ENCODE measurements at places on chromosomes 2 and 18. TPM values are rescaled to one million over a fixed set of nuclear protein-coding genes. Genes with fewer than 3 reads are reported as not detected.

RAPH1 gene
- not detected for polyA plus RNA-seq

SOS1 gene
- 14.5 TPM for polyA plus RNA-seq

CCDC85A gene
- polyA plus RNA-seq, result not detected

GRCh38 chr2:43068041-43068533, 158.3 kb downstream of the ZFP36L2 start:
- no peak for DNase-seq

VAMP5 gene
- 151 TPM for polyA plus RNA-seq

GRCh38 chr2:235463893-235464292, 29.9 kb upstream of the AGAP1 start:
- no peak for DNase-seq

ANKRD29 gene
- polyA plus RNA-seq, result not detected

GRCh38 chr2:97963079-97963406, 32.7 kb downstream of the TMEM131 start:
- DNase-seq, result no peak

DNA sequence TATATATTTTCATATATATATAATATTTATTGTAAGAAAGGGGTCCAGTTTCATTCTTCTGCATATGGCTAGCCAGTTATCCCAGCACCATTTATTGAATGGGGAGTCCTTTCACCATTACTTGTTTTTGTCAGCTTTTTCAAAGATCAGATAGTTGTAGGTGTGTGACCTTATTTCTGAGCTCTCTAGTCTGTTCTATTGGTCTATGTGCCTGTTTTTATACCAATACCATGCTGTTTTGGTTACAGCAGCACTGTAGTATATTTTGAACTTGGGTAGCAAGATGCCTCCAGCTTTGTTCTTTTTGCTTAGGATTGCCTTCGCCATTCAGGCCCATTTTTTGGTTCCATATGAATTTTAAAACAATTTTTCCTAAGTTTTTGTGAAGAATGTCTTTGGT, 320.1 kb downstream of the CDH2 start:
- no peak for DNase-seq

CCDC148 gene
- polyA plus RNA-seq, result not detected

DNA sequence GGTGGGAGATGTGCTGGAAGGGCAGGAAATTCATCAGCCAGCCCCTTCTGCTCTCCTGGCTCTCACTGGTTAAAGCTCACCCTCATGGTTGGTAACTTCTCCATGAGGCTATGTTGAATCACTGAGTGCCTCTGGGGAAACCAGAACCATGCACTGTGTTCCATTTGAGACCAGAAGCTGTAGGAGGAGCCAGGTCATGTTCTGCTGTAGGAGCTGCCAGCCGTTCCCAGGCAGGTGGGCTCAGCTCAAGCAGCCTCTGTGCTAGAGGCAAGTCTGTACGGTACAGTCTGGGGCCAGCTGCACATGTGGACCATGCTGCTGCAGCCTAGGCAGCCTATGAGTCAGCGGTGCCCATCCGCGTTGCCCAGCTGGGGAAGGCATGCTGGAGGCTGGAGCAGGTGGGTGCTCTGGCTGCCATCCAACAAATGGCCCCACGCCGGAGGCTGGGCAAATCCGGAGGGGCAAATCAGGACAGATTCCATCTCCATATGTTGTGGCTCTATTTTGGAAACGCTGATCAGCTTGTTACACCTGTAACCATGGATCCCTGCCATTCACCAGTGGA, 22.0 kb upstream of the KCNF1 start:
- no peak for DNase-seq

DNA sequence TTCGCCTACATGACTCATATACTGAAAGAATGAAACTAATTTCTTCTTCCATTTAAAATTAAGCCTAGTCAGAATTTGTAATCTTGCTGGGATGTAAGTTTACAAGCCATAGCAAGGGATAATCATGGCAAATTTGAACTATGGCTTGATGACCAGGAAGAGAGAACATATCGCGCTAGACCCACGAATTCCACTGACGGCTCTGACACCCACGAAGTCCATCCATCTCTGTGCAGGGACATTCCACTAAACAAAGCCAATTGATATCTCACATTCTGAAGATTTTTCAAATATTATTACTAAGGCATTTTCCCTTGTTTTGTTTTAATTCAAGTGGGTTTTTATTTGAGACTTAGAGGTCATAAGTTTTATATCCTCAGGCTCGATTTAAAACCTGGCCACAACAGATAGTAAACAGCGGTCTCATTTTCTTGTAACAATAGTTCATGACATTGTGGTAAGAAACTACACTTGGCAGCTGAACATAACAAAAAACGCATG, 113.0 kb downstream of the QPCT start:
- DNase-seq, result no peak

- DNase-seq, result no peak
Measured at GRCh38 chr2:85221067-85221691, 88.0 kb downstream of the TCF7L1 start.

- no peak for DNase-seq
Measured at GRCh38 chr2:2938481-2938880, 439.1 kb downstream of the EIPR1 start.

DNA sequence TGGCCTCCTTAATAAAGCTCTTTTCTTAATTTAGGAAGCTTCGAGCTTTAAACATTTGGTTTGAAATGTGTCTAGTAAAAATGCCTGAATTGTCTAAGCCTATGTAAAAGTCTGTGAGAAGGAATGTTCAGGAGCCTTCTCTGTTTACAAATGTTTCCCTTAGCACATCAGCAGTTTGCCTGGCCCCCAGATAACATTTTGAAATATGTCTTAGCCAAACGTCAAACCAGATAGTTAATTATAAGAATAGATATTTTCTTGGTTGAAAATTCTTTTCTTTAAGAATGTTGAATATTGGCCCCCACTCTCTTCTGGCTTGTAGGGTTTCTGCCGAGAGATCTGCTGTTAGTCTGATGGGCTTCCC, 498.6 kb downstream of the CCDC85A start:
- no peak for DNase-seq

DNA sequence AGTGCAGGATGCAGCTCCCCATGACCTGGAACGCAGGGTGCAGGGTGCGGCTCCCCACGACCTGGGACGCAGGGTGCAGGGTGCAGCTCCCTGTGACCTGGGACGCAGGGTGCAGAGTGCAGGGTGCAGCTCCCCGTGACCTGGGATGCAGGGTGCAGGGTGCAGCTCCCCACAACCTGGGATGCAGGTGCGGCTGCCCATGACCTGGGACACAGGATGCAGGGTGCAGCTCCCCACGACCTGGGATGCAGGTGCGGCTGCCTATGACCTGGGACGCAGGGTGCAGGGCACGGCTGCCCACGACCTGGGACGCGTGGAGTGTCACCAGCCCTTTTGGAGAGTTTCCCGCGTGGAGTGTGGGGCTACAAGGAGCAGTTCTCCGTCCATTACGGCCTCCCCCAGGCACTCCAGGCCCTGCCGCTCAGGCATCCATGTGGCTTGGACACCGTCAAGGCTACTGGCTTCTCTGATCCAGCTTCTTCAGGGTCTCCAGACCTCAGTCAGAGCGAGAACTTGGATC, 38.7 kb downstream of the PXDN start:
- DNase-seq, result no peak

TXNDC9 gene
- polyA plus RNA-seq, result 51.3 TPM

- no peak for DNase-seq
Measured at GRCh38 chr2:143463719-143464118, 334.5 kb downstream of the ARHGAP15 start.

DNA sequence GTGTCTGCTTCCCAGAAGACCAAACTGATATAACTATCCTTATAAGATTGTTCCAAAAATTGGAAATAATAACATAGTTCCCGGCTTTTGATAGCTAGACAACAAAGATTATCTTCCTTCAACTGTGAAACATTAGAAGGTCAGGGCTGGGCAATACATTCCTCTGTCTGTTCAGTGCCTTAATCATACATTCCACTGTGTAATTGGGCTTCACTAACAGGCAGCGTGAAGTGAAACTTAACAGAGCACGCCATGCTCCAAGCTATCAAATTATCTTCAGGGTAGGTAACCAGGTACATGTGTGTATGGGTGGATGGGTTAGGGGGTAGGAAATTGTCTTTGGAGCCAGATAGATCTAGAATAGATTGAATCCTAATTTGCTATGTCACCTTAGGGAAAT, 23.5 kb upstream of the ARL5A start:
- DNase-seq, result no peak

CASP10 gene
- polyA plus RNA-seq, result 8.1 TPM

ALLC gene
- not detected for polyA plus RNA-seq

- DNase-seq, result no peak
Measured at GRCh38 chr2:29724282-29724681, 197.1 kb downstream of the ALK start.

- no peak for DNase-seq
Measured at GRCh38 chr18:40037356-40037755, 1917.7 kb upstream of the PIK3C3 start.

DNA sequence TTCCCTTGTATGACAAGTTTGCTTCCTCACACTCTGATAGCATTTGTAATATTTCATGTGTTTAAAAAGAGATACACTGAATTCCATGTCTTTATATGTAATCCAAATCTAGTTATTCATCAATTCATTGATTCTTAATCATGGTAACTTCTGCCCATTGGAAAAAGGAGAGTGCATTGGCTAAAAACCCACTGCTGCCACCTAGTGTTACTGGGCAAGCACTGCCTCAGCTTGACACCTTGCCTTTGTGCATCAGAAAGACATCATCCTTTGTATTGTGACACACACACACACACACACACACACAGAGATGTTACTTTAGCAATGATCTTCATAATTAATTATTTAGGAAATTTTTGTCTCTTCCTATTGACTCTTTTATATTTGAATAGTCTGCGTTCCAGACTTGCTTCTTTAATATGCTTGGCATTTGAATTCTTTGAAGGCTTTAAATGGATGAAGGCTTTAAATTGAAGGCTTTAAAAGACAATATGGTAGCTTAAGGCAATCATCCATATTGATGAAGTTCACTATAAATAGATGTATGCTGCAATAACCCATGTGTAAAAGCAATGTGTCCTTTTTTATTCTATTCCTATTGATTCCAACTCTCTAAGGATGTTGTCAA, 414.2 kb upstream of the CHST9 start:
- no peak for DNase-seq

CCBE1 gene
- not detected for polyA plus RNA-seq

DSG1 gene
- polyA plus RNA-seq, result not detected

DNA sequence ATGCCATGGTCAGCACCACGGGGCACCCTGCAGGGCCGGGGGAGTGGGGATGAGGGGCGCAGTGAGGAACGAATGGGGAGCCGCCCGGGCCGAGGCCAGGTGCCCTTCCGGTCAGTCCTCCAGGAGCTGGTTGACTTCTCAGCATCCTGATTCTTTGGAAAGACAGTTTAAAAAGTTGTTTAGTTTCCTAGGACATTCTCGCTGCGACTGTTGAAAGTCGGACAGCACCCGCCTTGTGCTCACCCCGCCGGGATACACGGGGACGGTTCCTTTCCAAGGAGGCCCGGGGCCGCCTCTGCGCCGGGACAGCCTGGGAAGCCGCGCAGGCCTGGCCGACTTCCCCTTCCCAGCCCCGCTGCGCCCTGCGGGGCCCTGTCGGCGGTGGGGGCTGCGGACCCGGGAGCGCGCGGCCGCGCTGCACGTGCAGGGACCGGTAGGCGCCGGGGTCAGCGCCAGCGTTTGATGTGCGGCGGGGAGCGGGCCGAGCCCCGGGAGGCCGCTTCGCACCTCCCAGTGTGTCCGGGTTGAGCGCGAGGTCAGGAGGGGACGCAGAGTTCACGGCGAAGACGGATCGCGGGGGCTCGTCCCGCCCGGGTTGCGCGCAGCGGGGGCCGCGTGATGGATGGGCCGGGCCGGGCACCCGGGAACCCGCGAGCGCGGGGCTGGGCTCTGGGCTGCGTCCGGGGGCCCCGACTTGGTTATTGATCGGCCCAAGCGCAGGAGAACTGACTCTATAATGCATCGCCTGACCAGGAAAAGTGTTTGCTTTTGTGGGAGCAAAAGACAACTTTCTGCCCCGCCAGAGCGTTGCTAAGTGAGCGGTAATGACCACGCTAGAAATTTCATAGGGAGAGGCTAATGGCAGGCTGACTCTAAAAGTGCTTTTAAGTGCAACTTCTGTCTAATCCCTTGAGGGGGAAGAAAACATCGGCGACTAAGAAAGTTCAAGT, 28.0 kb upstream of the SMIM21 start:
- DNase-seq, result no peak

QPCT gene
- 0.26 TPM for polyA plus RNA-seq

DNA sequence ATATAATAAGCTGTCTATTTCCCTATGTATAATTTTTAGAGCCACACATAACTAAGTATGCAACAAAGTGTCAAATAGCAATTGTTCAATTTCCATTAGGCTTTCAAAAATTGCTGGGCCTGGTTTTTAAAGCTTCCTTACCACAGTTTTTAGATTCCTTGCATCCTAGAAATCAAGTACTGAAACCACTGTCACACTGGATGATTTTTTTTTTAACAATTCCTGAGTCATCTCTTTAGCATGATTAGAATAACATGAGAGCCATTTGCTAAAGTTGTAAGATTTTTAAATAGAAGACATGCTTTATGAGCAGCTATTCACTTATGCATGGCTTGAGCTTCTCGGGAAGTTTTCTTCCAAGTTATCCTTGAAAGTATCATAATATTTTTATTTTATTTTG, 319.5 kb upstream of the NXPH2 start:
- no peak for DNase-seq

SMAD4 gene
- 62.4 TPM for polyA plus RNA-seq

FOXI3 gene
- not detected for polyA plus RNA-seq

GRCh38 chr2:223084873-223085272, 32.9 kb downstream of the KCNE4 start:
- no peak for DNase-seq

SETBP1 gene
- polyA plus RNA-seq, result 0.22 TPM

- no peak for DNase-seq
Measured at GRCh38 chr2:221203856-221204255, 368.2 kb downstream of the EPHA4 start.

DNA sequence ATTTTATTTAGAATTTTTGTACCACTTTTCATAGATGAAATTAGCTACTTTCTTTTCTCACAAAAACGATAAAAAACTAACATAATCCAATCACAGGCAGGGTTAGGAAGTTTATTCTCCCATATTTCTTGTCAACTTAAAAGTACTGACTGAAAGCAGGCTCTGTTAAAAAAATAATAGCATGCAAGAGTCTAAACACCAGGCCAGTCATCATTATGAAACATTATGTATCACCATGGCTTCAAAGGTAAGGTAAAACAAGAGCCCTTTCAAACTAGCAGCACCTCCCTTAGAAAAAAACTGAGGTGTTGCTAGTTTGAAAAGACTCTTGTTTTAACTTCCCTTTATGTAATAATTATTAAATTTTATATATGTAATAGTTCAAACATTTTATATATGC, 848.0 kb downstream of the RNF144A start:
- DNase-seq, result no peak
